ENCODE measurements at places on chromosomes 4 and X.

GRCh38 chr4:85369703-85370380 lies 105.1 kb upstream of the ARHGAP24 start:
- no peak for DNase-seq

- DNase-seq, result no peak
These were observed 176.0 kb downstream of the MAML3 start for GRCh38 chr4:139977838-139978609.

GRCh38 chr4:88963817-88964216 lies 93.2 kb downstream of the FAM13A start:
- DNase-seq, result no peak

DNA sequence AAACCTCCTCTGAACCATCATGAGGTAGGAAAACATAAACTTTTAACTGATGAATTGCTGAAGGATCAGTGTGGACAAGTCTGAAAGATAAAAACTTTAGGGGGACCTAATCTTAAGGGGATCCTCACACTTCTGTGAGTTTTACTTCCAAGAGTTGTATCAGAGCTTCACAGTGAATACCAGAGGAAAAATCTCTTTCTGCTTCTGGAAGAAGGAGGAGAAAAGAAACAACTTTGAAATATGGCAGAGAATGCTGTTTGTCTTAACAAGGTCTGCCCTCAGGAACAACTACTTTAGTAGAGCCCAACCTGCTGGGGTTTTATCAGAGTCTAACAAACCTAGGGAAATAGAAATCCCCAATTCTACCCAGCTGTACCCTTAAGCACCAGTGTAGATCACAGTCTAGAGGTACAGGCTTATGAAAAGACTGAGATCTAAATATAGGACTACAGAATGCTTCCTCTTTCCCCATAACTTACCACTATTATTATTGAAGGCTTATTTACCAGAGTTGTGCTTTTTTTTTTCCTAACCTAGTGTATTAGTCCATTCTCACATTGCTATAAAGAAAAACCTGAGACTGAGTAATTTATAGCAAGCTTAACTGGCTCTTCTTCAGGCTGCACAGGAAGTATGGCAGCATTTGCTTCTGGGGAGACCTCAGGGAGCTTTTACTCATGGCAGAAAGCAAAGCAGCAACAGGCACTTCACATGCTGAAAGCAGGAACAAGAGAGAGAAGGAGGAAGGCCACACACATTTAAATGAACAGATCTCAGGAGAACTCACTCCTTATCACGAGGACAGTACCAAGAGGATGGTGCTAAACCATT lies 167.9 kb downstream of the CAMK2D start:
- DNase-seq, result no peak
